ENCODE measurements at places on chromosomes 7 and 10.

DNA sequence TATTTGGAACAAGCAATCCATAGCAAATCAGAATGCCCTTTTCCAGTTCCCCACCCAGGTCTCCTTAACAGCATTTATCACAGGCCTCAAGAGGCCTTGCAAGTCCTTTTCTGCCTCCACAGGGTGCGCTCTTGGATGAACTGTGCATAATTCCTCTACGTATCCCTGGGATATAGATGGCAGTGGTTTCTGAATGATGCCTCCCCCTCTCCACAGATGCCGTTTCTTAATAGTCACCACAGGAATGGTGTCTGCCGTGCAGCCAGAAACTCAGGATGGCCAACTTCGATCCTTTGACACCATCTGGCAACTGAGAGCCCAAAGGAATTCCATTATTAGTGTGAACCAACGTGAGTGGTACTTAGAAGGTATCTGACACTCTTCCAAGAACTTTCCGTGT is 43.1 kb downstream of the JAZF1 start:
- no peak for DNase-seq

GRCh38 chr7:100570954-100571828 is 2.5 kb downstream of the SAP25 start:
- no peak for DNase-seq

DNA sequence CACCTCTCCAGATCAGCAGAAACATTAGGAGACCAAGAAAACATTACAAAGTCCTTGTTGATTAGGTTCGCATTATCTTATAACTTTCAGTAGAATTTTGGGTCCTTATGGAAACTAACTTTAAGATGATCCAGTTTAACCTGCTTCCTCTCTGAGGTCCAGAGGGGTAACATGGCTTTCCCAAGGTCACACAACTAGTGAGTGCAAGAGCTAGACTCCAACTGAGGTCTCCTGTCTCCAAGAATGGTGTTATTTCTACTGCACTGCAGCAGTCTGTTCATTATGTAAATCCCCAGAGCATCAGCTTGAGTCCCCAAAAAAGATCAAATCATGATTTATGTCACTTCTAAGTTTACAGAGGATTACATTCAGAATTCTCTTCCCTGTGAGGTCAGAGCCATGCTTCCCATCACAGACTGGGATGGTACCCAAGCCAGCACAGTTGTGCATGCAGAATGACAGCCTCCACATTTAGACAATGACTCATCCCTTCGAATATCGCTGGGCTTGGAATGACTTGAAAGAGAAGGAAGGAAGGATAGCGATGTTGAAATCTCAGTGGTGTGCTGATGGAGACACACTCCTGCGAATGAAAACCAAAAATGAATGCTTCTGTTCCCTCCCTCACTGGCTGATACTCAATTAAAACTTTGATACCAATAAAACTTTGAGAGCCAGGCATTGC is 163.1 kb upstream of the PLXNA4 start:
- DNase-seq = no peak

GRCh38 chr10:58779594-58779993 is 266.9 kb downstream of the BICC1 start:
- no peak for DNase-seq

- DNase-seq = no peak
Observed at GRCh38 chr10:129210876-129211275, 256.2 kb upstream of the MGMT start.

Measured in activated CD8-positive, alpha-beta memory T cell treated with anti-CD3 and anti-CD28 coated beads for 1 hour (primary cell).